ENCODE measurements at places on chromosomes 4 and X.

GRCh38 chr4:128427832-128428366, 140.3 kb upstream of the PGRMC2 start:
- DNase-seq = no peak

DNA sequence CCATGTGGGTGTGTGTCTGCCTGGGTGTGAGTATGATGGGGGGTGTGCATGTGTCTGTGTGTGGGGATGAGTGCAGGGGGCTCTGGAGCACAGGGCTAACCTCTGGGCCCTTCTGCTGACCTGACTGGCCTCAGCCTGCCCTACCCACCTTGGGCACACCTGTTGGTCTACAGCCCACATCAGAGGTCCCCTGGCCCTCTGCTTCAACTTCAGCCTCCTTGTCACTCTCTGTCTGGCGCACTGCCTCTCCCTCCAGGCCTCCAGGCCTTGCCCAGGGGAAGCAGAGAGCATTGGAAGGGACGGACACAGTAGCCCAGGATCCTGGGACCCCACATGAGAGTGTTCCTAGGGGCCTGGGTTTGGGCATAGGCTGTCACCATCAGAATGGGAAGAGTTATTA, 115.4 kb downstream of the EFNB1 start:
- DNase-seq = peak; percentile 2

DNA sequence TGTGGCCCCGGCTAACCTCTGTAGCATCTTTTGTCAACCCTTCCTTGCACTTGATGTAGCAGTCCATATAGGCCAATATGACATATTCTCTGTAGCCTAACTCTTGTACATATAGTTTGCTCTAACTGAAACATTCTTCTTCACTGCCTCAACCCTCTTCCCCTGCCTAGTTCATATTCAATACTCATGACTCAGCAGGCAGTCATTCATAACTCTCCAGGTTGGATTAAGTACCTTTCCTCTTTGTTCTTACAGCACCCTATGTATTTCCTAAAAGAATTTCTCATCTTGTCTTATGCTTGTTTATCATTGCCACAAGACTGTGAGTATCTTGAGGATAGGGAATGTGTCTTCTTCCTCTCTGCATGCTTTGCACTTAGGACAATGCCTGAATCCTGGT, 76.9 kb downstream of the TMLHE start:
- DNase-seq = no peak

- no peak for DNase-seq
Observed at GRCh38 chr4:139609647-139610046, 53.6 kb upstream of the SETD7 start.

DNA sequence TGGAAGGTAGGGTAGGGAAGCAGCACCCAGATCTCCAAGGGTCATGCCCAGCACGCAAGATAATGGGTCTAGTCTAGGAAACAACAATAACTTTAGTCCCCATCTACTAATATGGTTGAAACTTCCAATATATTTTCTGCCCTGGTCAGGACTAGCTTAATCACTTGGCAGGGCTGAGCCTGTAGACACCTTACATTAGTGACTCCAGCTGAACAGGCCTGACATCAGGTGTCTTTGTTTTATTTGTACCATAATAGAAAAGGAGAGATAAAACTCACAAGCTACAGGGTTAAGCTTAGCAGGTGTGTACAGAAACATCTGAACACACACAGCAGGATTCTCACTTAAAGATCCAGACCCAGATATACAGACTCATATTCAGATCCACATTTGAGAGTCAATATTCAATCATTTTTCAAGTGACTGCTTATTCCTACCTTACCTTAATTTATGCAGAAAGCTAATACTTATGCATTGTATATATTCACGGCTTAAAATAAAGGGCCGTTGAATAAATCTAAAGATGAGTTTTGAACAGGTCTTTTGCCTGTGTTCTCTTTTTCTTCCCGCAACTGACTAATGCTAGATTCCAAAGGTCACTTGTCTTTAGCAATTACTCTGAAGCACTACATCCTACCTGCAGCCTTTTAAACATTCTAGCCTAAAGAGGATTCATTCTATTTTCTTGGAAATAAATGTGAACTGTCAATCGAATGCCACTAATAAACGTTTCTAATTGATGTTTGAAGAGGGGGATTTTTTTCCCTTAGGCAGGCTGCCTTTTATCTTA, 745.3 kb downstream of the RPA4 start:
- DNase-seq = no peak

DNA sequence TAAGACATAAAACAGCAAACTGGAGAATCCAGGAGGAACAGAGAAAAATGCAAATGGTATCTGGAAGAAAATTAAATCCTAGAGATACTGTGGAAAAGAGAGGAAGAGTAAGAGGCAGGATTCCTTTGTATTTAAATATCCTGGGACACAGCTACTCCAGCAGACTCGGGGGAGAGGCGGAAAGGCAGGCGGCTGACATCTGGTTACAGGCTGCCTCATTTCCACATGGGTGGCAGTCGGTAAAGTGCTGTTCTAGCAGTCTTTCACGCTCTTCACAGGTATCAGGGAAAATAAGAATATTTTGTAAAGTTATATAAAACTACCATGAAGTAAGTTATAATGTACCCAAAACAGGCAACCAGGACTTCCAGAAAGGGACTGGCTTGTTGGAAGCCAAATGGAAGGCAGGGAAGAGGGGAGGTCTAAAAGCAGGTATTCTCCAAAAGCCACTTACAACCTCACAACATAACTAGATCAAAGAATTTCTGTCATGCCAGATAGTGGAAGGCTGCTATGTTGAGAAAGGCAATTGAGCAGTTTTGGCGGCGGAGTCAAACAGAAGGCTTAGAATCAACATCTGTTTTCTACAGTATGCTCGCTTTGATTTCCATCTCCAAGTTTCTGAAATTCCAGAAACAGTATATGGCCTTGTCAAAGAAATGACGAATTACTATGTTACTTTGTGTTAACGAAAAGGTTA, 1.3 kb upstream of the TIGD2 start:
- no peak for DNase-seq

- DNase-seq = no peak
Observed at GRCh38 chr4:158824425-158825274, 55.8 kb downstream of the FNIP2 start.

GRCh38 chr4:73312967-73313366, 54.4 kb upstream of the ANKRD17 start:
- DNase-seq = no peak

- no peak for DNase-seq
Observed at GRCh38 chr4:16029262-16029661, 54.6 kb downstream of the PROM1 start.

DNA sequence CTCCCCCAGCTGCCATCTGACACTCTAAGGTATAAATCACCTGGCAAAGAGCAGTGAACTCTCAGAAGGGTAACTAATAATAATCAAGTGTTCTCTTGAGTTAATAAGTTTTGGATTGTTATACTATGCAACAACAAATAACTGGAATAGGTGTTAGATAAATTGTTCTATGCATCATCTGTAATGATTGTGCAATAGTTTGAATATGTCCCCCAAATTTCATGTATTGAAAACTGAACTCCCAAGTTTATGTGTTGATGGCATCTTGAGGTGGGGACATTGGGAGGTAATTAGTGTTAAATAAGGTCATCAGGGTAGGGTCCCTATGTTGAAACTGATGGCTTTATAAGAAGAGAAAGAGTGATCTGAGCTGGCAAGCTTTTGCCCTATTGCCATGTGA, 272.7 kb upstream of the TAPT1 start:
- no peak for DNase-seq

- DNase-seq = no peak
Observed at GRCh38 chr4:91681091-91681490, 622.7 kb upstream of the GRID2 start.

DNA sequence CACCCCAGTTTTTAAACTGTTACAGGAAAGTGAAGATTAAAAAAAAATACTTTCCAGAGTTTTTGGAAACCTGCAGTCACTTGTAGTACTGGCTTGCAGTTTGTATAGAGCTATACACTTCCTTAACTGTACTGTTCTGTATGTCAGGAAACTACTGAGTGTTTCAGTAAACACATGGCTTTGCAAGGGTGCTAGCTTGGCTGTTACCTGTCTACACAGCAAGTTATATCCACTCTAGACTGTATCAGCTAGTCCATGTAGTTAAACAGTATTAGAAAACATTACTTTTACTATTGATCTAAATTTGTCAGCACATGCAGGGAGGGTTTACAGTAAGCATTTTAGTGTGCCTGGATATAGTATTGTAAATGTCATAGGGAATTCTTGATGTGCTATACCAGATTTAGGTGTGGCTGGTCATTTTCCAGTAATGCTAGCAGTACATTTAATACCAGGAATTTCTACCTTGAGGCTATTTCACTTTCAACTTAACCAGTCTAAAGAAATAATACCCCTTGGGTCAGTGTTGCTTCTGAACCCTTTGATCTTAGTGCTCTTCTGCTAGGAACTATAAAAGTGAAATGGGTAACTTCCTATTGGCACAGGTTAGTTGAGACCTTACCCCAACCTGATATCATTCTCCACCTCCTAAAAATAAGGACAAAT, 192.3 kb upstream of the ANKRD50 start:
- DNase-seq = no peak

DNA sequence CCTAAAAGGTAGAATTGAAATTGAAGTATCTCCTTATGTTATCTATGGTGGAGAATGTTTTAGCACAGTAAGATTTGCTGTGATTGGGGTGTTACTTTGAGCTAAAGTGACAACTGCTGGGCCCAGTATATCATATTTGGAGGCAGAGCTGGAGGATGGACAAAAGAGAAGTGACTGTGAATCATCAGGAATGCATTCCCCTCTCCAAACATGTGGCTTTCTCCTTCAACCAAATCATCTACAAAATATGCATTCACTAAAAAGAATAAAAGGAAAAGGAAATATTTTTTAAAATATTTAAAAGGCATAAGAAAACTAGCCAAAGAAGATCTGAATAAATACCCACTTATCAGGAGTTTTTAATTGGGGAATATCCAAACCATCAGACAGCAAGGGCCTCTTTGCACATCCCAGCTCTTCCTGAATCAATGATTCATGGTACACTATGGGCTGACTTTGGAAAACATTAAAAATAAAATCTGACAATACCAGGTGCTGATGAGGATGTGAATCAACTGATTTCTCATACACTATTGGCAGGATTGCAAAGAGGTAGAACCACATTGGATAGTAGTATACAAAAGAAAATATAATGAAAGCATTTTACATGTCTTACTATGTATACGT, 671.7 kb upstream of the NR3C2 start:
- DNase-seq = no peak

DNA sequence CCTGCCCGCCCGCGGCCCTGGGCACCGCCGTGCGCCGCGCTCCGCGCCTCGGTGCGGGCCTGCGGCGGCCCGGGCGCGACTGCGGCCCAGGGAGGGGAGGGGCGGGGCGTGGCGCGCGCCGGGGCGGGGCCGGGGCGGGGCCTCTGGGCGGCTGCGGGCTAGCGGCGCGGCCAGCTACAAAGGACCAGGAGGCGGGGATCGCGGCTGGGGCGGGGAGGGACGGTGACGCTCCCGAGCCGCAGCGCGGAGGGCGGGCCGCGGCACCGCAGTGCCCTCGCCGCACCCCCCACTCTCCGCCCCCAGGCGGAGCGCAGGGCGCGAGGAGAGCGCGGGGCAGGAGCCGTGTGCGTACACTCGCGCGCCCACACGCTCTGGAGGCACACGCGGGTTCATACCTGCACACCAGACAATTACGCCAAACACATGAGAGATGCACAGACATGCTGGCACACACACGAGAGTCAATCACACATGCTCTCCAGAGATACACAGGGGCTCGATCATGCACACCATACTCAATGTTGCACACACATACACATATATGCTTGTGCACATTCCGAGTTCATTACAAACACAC, at the start of gene CRMP1:
Gene CRMP1, minus strand, starts transcription at position 83 of the 577 bp plus-strand sequence. CDS start 117 bp downstream, outside the sequence.
- DNase-seq = no peak

DNA sequence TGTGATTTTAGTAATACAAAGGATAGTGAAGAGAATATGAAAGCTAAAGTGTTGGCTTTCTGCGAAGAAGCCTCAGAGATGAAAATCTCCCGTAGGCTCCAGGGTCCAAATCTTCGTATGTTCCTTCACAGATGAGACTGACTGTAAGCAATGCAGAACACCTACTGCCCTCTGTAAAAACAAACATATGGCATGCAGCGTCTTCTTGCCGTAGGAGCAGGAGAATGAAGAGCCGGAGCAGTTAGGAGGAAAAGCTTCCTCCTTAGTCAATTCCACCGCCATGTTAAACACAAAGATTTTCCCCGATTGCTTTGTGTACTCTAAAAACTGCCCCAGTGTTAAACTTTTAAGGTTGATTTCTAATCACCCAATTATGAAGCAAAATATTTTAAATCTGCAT, 22.5 kb downstream of the RWDD4 start:
- no peak for DNase-seq

DNA sequence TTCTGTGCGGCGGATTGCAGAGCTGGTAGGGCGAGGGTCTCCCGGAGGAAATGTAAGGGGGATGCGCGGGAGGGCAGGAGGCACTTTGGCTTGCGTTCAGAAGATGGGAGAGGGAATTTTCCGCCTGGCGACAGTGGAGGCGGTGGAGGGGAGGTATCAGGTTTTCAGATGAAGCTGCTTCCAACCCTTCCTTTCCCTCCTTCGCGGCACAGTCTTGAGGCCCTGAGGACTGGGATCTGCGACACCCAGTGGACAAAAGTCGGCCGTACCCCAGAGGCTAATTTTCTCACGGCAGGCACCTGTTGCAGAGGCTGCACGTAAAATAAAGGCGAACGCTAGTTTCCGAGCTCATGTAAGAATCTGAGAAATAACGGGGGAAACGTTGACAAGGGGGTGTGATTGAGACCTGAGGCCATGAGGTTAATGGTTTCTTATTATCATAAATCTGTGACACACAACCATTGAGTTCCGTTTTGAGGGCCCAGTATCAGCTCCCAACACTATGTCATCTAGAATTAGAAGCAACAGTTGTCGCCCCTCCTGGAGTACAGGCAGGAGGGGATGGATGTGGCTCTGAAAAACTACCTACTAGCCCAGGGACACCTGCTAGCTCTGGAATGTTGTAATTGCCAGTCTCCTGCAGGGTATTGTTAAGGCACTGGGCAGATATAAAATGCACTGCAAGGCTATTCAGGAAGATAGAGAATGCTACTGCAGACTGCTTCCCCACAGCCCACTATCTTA, 1.1 kb downstream of the ZCCHC18 start:
- DNase-seq = peak; percentile 24

GRCh38 chrX:39174772-39175417, 373.6 kb downstream of the MID1IP1 start:
- DNase-seq = no peak

DNA sequence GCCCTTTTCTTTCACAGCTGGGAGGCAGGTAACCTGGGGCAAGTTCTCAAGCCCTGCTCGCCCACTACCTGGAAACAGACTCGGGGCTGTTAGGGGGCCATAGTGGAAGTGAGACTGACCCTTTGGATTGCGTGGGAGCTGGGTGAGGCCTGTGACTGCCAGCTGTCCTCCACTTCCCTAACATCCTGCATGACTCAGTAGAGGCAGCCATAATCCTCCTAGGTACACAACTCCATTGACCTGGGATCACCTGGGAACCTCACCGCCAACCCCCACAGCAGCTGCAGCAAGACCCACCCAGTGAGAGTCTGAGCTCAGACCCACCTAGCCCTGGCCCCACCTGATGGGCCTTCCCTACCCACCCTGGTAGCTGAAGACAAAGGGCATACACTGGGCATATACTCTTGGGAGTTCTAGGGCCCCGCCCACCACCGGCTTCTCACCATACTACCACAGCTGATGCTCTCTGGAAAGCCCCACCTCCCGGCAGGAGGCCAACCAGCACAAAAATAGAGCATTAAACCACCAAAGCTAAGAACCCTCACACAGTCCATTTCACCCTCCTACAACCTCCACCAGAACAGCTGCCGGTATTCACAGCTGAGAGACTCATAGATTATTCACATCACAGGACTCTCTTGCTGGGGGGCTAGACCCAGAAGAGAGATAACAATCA, 61.1 kb upstream of the DCTD start:
- DNase-seq = no peak

GRCh38 chrX:10401239-10401638, 219.1 kb downstream of the MID1 start:
- DNase-seq = no peak

GRCh38 chr4:93178279-93178678, 650.3 kb upstream of the ATOH1 start:
- no peak for DNase-seq
